ENCODE measurements at places on chromosomes 4 and X.

- no peaks in the 10 kb centered on the region for H3K27me3 ChIP-seq
- H3K4me3 ChIP-seq = no peak overlapping the region
- H3K27ac ChIP-seq = no peak overlapping the region
- no peaks in the 10 kb centered on the region for H3K4me1 ChIP-seq
- DNase-seq = peak; percentile 64
Observed at GRCh38 chr4:99998062-99998867, 48.2 kb upstream of the H2AZ1 start.

DNA sequence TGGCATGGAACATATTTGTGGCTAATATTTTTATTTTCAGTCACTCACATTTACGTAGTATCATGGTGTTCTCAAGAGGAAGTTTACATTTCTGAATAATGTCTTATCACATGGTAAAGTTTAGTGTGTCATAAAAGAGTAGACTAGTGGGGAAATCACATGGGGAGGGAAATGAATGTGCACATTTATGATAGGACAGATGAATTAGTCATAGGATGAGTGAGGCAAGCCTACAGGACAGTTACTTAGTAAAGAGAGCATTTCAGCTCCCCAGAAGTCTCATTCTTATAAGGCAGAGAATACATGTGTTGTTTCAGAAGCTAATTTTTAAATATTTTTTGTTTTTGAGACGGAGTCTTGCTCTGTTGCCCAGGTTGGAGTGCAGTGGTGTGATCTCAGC is 6.2 kb downstream of the GK start:
- no peaks in the 10 kb centered on the region for H3K27me3 ChIP-seq
- no peak overlapping the region for H3K27ac ChIP-seq
- H3K4me1 ChIP-seq = no peaks in the 10 kb centered on the region
- peak; percentile 29 for DNase-seq

DNA sequence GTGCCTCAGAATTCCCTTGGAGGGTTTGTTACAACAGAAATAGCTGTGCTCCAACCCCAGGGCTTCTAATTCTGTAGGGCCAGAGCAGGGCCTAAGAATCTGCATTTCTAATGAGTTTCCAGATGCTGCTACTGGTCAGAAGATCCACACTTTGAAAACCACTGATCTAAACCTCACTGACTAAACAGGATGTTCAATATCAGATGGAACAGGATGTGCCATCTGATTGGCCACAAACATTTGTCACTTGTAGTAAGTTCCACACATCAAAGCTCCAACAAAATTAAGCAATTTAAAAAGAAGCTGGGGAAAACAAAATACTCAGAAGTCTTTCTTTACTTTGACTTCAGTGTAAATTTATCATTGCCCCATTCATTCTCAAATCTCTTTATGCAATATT is 14.3 kb downstream of the CASK start:
- H3K36me3 ChIP-seq = no peaks in the 10 kb centered on the region
- no peaks in the 10 kb centered on the region for H3K27me3 ChIP-seq
- peaks cover 3% of the 10 kb centered on the region for H3K4me1 ChIP-seq
- no peak overlapping the region for H3K4me3 ChIP-seq

DNA sequence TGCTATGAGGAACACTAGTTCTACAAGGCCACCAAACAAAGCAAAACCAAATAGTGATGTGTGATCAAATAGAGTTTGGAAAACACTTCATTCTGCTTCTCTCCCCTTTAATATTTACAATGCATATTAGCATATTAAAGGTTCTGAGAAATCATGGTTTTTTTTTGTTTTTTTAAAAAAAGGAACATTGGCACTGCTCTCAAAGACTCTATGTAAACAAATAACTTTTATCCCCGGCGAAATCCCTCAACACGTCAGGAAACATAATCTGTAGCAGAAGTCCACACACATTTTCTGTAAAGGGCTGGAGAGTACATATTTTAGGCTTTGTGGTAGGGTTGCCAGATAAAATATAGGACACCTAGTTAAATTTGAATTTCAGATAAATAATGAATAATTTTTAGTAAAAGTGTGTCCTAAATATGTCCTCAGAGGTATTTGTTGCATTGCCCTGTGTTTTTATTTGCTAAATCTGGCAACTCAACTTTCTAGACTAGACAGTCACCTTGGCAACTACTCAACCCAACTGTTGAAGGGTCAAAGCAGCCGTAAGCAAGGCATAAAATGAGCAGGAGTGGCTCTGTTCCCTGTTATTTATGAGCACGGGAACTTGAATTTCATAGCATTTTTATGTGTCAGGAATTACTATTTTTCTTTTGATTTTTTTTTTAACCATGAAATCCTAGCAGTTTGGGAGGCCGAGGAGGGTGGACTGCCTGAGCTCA is 8.6 kb downstream of the SPATA4 start:
- no peaks in the 10 kb centered on the region for H3K36me3 ChIP-seq
- DNase-seq = no peak
- no peak overlapping the region for H3K27ac ChIP-seq
- H3K4me3 ChIP-seq = no peak overlapping the region
- no peaks in the 10 kb centered on the region for H3K27me3 ChIP-seq

- no peaks in the 10 kb centered on the region for H3K4me1 ChIP-seq
- H3K4me3 ChIP-seq = no peak overlapping the region
- DNase-seq = no peak
- no peaks in the 10 kb centered on the region for H3K27me3 ChIP-seq
Observed at GRCh38 chrX:78759081-78759480, 11.6 kb downstream of the LPAR4 start.

DNA sequence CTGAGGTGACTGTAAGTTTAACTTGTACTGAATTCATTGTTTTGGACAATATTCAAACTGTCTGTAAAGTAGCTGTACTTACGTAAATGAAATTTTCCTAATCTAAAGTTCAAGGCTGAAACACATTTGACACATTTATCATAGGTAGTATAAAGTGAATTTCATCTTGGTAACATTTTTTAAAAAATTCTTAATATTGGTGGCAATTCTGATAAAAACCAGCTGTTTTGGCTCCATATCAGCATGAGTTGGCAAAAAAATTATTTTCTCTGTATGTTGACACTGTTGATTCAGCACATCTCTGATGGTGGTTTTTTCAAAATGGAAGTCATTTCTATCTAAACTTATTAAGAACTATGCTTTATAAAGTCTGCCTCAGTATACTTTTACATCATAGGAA is 30.9 kb downstream of the CXorf58 start:
- no peak overlapping the region for H3K27ac ChIP-seq
- H3K4me1 ChIP-seq = no peaks in the 10 kb centered on the region
- no peaks in the 10 kb centered on the region for H3K36me3 ChIP-seq
- DNase-seq = no peak
- H3K4me3 ChIP-seq = no peak overlapping the region

DNA sequence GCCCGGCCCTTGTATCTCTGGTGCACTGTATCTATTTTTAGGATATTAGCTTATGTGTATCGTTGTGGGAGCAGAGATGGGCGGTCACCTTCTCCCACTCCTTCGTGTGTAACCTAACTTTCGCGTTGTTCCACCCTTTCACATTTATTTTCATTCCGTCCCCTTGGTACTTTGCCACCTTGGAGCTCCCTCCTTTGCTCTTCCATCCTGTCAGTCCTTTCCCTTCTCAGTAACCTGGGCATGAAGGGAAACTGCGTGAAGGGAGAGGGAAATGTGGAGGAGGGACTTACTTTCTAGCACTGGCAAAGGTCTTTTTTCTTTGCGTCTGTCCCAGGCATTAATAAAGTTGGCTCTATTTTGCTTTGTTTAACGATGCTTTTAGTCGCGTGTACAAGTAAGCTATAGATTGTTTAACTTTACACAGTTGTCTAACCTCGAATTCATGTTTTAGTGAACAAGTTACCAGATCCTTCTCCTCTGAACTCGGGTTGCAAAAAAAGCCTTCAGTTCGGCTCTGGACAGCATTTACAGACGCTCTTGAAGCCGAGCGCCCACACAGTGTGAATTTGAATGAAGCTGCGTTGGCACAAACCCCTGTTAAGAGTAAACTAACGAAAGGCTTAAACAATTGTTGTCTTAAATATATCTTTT is 3.9 kb downstream of the PCDH10 start:
- peaks cover 20% of the 10 kb centered on the region for H3K4me1 ChIP-seq
- no peak overlapping the region for H3K27ac ChIP-seq
- peaks cover 36% of the 10 kb centered on the region for H3K27me3 ChIP-seq
- no peak for DNase-seq

All from trophoblast cell (in vitro differentiated cells and primary cell).